RPMI7951 (cell line): ENCODE measurements at places on chromosomes 4 and X. TPM values are rescaled to one million over a fixed set of nuclear protein-coding genes. Genes with fewer than 3 reads are reported as not detected.

GRCh38 chrX:119095936-119096335, 23.1 kb downstream of the CT47C1 start:
- no peak for DNase-seq

DNA sequence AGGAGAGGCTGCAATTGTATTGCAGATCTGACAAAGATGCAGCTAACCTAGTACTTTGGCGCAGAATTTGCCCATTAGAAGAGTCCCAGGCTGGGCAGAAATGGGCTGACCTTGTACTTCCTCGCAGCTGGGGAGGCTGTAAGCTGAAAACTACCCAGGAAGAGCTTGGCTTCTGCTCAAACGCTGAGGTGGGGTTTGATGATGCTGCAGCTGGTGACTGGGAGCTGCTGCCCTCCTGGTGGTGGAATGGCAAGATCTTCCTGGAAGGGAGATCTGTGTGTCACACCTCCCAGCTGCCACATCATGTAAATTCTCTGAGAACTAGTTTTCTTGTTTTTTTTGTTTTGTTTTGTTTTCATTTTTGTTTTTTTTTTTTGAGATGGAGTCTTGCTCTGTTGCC, 17.4 kb downstream of the CCNG2 start:
- DNase-seq, result peak; percentile 7

DNA sequence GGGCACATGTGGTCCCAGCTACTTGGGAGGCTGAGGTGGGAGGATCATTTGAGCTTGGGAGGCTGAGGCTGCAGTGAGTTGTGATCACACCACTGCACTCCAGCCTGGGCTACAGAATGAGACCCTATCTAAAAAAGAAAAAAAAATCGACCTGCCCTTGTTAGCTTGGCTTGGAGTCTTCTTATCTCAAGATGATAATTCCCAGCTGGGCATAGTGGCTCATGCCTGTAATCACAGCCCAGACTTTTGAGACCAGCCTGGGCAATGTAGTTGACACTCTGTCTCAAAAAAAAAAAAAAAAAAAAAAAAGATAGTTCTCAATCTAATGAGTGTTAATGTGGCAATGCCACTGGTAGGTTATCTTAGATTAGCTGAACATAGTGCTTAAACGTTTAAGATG, 41.0 kb downstream of the QRFPR start:
- DNase-seq, result no peak

GRCh38 chrX:140916872-140917271, 85.5 kb upstream of the SPANXB1 start:
- DNase-seq, result no peak

ZNF280C gene
- total RNA-seq, result 2.8 and 4.1 TPM in 2 replicates

NEXMIF gene
- total RNA-seq, result not detected in 2 replicates

DNA sequence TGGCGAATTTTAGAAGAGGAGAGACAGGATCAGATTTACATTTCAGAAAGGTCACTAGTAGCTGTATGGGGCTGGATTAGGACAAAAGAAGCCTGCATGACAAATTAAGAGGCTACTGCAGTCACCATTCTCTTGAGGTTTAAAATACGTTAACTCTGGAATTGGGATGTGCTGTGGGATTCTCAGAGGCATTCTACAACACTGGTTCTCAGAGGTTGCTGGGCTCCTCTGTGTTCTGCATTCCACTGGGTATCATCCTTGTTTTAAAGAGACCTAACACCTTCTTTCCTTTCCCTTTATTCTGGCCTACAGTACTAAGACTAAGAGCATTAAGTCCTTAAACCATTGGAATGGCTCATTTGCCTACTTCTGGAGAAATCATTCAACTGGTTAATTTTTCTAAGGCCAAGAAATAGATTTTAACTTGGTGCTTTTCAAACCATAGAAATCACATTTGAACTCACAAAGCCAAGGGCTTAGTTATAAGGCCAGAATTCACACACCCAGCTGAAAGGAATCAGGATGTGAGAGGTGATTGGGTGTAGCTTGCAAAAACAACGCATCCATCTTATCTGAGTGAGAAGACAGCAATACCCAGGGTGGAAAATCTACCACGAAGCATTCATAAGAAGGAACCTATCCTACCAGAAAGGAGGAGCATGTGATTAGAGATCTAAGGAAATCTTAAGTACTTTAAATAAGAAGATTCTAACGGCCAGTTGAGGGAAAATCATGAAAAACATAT, 116.6 kb downstream of the SHISA3 start:
- DNase-seq, result no peak

DNA sequence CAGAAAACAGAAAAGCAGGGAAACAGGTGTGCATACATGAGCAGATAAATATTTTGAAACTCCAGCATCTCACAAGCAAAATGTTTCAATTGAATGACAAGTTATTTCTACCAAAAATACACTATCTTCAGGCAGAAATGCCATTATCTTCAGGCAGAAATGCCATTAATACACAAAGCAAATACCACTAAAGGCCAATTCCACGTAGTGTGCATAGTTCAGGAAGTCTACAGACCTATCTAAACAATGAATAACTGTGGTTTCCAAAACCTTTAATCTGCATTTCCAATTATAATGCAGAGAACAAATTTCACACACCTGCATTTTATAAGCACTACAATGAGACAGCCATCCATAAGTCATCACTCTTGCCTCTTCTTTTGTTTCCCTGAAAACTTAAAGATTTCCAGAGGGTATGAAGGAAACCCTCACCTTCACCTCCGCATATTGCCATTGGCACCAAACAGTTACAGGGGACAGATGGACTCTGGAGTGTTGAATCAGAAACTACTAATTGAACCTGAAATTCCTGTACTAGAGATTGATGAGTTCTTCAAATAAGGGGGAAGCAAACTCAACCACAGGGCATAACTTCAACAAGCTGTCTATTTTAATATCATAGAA, 179.0 kb downstream of the PDGFC start:
- peak; percentile 15 for DNase-seq

DNA sequence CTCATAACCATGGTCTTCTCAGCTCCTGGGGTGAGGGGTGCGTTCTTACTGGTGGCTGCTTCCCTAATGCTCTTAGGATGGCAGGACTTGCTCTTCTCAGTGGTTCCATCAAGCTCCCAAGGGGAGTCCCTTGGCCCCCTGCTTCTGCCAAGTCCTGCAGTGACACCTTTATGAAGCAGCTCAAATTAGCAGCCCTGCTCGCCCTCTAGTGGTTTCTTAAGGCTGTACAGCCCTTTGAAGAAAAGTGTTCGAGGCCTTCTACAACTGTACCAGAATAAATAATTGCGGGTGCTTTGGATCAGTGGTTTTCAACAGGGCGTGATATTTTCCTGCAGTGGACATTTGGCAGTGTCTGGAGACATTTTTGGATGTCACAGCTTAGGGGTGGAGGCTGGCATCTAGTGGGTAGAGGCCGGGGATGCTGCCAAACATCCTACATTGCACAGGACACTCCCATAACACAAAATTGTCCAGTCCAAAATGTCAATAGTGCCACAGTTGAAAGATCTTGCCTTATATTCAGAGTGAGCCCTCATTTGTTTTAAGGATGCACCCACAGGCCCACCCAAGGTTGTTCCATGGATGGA, 204.7 kb upstream of the S100G start:
- DNase-seq, result peak; percentile 37

DNA sequence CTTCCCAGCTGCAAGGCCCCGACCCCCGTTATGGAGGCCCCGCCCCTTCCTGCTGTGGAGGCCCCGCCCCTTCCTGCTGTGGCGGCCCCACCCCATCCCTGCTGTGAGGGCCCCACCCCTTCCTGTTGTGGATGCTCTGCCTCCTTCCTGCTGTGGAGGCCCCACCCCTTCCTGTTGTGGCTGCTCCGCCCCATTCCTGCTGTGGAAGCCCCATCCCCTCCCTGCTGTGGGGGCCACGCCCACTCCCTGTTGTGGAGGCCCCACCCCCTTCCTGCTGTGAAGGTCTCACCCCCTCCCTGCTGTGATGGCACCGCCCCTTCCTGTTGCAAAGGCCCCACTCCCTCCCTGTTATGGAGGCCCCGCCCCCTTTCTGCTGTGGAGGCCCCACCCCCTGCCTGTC, 104.9 kb upstream of the PSAPL1 start:
- DNase-seq, result peak; percentile 79

MAGEA2 gene
- 28.7 and 30.9 TPM in 2 replicates for total RNA-seq

GRCh38 chr4:102230194-102230593, 115.1 kb downstream of the SLC39A8 start:
- no peak for DNase-seq

- no peak for DNase-seq
Observed at GRCh38 chrX:129653181-129653970, 1.4 kb downstream of the APLN start.

GRCh38 chr4:13601048-13601447, 26.5 kb downstream of the BOD1L1 start:
- DNase-seq, result no peak

DNA sequence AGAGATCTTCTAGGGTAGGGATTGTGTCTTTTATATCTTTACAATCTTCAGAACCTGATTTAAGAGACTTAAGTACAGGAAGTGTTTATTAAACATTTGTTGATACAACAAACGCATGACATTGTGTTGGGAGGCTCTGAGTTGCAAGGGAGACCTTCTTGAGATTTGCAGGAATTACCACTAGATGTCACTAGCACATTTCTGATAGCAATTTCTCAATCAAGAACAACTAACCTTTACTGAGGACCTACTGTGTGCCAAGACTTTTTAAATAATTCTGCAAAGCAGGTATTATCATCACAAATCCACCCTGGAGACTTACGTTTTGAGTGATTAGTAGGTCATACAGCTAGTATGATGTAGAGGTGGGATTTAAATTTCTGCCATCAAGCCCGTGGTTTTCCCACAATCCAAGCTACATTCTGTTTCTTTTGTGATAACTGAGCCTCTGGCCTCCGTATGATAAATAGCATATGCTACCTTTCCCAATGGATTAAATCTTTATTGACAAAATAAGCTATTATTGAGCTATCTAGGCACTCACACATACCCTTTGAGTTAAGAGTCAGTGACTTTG, 986.0 kb downstream of the CCSER1 start:
- peak; percentile 24 for DNase-seq
